Brain microvascular endothelial cell (primary cell): ENCODE measurements at places on chromosomes 3 and 15.

DNA sequence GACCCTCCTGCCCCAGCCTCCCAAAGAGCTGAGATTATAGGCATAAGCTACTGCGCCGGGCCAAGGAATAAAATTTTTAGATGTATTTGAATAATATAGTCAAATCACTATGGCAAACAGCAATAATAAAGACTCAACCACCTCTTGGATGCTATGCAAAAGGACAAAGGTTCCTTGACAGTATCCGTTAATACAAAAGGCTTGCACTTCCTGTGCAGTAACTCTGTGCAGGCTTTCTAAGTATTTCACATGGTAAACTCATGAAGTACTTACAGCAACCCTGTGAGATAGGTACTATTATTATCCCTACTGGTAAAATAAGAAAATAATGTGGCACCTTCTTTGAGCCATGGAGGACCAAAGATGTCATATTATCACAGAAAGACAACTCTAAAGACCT is 86.8 kb downstream of the SHQ1 start:
- DNase-seq: no peak

DNA sequence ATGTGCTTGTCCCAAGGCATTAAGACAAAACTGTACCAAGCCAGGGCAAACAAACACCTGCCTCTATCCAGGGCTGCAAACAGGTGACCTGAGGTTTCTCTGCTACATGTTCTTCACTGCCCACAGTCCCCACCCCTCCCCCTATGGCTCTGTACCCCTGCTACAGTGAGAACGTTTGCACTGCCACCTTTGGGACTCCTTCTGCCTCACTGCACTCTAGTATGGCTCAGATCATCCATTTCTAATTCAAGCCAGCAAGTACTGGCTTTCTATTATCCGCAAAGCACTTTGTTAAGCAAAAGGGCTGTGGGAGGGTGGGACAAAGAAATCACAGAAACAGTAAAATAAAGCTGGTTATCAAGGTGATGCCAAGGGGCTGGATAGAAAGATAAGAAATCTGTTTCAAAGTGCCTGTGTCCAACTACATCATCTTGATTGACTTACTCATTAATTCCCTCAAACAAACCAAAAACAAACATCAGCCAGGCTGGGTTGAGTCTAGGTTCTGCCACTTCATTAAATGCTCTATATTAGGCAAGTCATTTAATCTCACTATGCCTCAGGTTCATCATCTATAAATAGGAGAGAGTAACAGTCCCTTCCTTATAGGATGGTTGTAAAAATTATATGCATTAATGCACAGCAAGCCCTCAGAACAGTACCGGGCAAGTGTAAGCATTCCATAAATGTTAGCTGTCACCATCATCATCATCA is 95.3 kb downstream of the PDZRN3 start:
- no peak for DNase-seq

GRCh38 chr3:124230432-124230831 is 238.5 kb upstream of the ROPN1 start:
- DNase-seq: no peak

DNA sequence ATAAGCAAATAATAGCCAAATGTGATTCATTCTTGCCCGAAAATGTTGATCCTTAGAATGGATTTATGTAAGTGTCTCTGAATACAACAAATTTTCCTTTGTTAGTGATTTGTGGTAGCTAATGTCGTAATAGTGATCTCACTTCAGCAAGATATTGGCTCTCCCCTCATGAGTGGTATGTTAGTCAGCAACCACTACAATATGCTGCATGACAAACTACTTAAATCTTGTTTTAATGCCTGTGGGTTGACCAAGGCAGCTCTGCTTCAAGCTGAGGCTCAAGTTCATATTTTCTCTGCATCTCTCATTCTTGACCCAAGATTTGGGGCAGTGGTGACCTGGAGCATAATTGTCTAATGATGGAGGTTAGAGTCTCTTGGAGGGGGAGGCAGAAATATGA is 49.8 kb upstream of the GALNT15 start:
- DNase-seq: peak; percentile 95

DNA sequence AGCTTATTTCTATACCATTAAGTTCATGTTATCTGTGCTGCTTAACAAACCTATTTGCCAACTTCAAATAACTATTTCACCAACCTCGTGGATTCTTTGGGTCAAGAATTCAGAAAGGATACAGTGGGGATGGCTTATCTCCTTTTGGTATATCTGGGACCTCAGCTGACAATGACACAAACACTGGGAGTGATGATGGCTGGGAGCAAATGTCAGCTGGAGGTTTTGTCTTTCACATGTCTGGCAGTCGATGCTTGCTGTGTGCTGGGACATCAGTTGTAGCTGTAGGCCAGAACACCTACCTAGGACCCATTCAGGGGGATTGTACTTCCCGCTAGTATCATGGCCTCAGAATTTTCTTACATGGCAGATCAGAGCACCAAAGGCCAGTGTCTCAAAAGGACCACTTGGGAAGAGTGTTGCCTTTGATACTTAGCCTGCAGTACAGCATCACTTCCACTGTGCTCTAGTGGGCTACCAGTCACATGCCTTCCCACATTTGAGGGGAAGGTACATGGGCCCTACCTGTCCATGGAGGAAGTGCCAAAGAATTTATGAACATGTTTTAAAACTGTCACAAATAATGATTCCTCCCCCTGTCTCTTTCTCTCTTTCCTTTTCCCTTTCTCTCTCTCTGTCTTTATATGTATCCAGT is 23.7 kb upstream of the FAM98B start:
- no peak for DNase-seq

DNA sequence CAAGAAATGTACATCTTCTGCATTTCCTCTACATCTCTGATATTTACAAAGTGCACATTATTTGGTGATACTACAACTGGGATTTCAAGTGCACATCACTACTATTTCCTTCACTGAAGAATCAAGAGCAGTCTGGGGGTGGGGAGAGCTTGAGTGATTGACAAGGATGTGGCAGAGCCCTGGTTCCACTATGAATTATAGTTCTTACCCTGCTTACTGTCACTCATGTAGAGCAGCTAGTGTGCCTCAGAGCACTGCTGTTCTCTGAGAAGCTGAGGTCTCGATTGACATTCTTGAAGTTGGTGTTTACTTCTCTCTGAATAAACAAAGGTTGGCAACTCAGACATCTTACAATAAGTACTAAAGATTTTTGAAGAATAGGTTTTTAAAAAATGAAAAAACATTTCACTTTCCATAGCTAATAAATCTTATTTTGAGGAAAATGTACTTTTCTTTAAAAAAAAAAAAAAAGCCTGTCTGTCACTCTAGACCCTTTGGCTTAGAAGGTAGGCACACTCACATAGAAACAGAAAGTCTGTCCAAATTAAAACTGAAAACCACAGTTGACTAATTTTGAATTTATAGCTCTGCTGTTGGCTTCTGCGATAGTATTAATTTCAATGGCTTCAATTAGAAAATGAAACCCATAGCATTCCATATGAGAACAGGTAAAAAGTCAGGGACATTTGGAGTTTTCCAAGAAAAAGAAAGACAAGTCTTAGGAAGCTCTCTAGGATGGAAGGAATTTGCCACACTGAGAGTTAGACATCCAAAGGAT is 5.6 kb downstream of the GREM1 start:
- no peak for DNase-seq

DNA sequence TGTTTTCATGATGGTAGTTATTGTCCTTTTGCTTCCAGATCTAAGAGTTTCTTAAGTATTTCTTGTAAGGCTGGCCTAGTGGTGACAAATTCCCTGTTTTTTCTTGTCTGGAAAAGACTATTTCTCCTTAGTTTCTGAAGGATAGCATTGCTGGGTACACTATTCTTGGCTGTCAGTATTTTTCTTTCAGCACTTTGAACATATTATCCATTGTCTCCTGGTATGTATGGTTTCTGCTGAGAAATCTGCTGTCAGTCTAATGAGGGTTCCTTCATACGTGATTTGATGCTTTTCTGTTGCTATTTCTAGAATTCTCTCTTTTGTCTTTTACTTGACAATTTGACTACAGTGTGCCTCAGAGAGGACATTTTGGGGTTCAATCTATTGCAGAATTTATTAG is 134.3 kb downstream of the CGGBP1 start:
- DNase-seq: no peak

DNA sequence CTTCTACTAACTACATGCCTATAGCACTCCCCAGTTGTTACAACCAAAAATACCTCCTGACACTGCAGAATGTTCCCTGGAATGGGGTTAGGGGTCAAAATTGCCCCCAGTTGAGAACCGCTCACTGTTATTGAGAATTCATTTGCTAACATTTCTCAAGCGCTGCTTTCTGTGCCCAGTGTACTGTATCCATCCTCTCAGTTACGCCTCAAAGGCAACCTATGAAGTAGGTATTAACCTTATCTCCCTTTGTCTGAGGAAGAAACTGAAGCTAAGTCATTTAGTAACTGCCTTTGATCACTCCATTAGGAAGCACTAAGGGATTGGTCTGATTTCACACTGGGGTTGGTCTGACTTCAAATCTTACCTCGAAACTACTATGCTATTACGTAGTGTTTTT is 70.1 kb downstream of the CADPS start:
- no peak for DNase-seq

- no peak for DNase-seq
Measured at GRCh38 chr3:12695112-12695511, 31.2 kb upstream of the RAF1 start.

DNA sequence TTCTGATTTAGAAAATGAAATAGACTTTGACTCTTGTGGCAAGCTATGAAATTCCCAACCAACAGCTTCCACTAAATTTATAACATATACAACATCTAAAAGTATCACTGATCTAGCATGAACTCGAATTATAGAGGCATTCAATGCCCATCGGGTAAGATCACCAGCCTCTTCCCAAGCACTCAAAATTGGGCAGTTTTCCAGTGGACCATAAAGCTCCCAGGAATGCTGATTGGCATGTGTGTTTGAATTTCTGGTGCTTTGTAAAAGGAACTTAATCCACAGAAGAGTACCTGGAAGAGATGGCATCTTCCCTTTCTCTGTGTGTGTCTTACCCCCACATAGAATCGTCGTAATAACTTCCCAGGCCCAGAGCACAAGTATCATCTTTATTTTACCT is 10.0 kb downstream of the LRTM1 start:
- no peak for DNase-seq

DNA sequence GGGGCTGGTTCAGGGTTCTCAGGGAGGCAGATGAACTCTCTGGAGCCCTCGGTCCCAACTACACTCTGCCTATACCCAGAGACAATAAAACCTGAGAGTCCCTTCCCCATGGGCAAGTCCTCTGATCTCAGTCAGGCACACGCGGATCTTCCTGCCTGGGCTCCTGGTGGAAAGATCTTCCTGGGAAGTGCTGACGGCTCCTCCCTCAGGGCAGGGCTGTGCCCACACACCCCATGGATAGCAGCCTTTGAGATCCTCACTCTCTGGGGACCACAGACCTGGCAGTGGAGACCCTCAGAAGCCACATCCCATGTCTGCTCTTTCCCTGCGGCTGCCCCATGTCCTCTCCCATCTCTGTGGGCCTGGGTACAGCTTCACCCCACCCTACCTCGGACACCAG is 10.4 kb downstream of the SH2D7 start:
- no peak for DNase-seq

DNA sequence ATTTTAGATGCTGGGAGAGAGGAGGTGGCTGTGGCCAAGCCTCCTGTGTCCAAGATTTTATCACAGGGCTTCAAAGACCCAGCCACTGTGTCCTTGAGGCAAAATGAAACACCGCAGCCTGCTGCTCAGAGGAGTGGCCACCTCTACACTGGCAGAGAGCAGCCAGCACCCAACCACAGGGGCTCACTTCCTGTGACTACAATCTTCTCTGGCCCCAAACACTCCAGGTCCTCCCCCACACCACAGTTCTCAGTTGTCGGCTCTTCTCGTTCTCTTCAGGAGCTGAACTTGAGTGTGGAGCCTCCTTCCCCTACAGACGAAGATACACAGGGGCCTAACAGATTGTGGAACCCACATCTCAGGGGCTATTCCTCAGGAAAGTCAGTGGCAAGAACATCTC is 45.6 kb downstream of the CDAN1 start:
- DNase-seq: no peak

DNA sequence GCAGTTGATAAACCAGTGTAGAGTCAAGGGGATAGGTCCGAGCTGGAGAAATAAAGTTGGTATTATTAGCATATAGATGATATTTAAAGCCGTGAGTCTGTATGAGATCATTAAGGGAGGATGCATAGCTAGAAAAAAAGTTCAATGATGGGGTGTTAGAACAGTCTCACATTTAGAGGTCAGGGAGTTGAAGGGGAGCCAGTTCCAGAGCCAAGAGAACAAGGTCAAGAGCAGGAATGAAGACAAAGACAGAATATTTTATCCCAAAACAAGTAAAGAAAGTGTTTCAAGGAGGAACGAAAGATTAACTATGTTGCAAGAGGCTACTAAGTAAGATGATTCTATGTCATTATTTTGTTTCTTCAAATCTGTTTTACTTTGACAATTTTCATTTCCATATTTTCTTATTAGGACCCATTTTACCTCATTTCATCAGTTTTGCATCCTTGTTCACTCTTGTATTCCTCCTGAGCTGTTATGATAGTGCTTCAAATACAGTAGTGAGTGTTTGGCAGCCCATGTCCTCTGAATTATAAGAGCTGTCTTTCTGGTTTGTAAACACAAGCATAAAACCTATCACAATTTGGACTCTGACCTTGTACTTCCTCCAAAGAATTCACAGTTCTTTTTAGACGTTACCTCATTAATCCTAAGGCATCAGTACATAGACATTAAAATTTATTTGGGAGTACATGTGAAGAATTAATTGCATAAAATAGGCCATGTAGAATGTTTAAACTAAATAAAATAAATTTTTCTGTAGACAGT is 695.7 kb upstream of the NECTIN3 start:
- DNase-seq: no peak

- no peak for DNase-seq
Measured at GRCh38 chr3:33543601-33544000, 103.4 kb upstream of the UBP1 start.

DNA sequence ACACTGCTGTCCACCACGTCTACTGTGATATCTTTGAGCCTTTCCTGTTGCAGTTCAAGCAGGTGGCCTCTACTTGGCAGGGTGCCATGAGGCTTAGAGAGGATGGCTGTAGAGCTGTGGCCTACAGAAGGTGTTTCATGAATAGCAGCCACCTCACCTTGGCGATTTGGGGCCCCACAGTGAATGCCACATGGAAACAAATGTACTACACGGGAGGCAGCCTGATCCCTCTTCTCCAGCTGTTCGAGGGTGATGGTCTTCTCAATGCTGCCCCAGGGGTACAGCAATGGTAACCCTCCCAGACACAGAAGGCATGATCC is 70.7 kb downstream of the FAM43A start:
- DNase-seq: no peak

- no peak for DNase-seq
Measured at GRCh38 chr3:14166877-14167603, 11.4 kb downstream of the XPC start.
